Neuronal stem cell (in vitro differentiated cells): ENCODE measurements at places on chromosomes 6 and 20.
A peak's percentile ranks its signal among the peaks of the same experiment; 100 is the strongest.

DNA sequence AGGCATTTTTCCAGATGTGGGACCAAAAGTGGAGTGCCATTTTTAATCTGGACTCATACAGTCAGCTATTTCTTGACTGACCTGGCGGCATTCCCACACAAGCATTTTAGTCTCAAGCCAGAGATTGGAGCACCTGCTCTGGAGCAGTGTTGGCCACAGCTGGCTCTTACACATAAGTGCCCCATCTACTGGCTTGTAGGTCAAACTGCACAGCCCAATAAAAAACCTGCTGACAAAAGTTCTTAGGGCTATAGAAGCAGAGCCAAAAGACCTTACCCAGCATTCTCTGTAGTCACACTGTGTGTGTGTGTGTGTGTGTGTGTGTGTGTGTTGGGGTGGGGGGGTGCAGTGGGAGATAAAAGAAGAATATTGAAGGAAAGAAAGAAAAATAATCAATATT lies 38.6 kb upstream of the SENP6 start:
- no peak for DNase-seq

DNA sequence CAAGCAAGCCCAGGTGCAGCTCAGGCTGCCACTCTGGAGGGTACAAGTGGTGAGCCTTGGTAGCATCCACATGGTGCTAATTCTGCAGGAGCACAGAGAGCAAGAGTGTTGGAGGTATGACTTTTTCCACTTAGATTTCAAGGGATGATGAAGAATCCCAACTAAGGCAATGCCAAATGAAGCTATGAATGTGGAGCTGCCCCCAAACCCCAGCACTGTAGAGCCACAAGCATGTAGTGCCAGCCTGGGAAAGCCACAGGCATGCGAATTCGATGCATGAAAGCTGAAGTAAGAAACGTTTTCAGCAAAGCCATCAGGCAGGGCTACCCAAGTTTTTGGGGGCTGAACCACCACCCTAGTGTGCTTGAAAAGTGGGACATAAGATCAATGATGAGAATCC lies 251.1 kb downstream of the HAO1 start:
- DNase-seq = no peak

DNA sequence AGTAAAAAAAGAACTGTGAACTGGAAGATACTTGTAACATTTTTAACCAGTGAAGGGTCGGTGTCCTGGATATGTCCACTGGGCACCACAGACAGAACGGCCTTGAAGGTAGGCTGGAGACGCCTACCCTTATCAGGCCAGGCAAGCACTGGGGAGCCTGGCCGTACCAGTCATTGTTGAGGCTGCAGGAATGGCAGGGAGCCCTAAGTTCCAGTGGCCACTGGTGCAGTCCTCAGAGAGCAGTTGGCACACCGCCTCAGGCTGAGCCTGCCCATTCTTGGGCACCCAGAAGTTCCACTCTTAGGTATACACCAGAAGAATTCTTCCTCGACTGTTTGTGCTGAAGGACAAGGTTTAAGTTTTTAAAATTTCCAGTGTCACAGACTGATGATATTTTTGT lies 20.5 kb downstream of the DNAJC5 start:
- no peak for DNase-seq

DNA sequence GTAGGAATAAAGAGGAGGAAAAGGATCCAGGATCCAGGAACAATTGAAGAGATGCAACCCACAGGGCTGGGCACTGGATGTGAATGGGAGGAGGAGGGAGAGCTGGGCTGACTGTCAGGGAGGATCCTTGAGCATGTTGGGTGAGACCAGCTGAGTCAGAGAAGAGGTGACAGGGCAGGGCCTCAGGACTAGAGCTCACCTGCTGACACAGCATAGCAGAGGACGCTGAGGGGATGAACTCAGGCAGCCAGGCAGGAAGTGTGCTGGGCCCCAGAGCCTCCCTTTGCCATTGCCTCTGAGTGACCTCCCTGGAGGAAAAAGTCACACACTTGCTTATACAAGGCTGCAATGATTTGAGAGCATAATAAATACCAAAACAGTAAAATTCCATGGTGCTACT lies 72.3 kb downstream of the ZNF133 start:
- no peak for DNase-seq

GRCh38 chr20:43878776-43879175 lies 35.9 kb upstream of the TOX2 start:
- DNase-seq = no peak

DNA sequence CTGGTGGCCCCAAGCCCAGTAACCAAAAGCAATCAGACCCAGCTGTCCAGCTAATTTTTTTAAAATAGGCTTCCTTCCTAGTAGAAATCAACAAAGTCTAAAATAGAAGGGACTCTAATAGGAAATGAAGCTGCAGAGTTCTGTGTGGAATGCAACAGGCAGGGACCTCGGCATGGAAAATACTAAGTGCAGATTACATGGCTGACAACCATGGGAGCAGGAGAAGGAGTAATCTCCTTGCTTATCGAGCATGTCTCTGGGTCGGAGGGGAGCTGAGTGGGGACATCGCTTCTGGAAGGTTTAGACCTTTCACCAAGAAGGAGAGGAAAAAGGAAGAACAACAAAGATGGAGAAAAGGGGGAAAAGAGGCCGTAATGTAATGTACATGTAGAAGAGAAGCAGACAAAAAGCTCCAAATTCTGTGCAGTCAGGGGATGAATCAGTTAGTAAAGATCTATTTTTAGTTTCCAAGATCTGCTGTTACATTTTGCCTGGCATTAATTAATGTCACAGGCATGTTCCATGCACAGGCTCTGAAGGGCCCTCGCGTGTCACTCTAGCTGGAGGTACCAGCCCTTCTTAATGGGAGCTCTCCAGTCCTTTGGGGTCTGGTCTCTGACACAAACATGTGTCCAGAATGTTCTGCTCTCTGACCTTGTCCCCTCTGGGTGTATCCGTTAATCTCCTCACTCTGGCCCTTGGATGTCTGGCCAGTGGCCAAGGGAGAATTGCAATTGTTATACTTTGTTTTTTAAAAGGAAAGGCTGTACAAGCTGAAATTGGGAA lies 16.6 kb upstream of the ZNF831 start:
- no peak for DNase-seq

GRCh38 chr6:133339543-133340384 lies 98.6 kb downstream of the EYA4 start:
- no peak for DNase-seq

DNA sequence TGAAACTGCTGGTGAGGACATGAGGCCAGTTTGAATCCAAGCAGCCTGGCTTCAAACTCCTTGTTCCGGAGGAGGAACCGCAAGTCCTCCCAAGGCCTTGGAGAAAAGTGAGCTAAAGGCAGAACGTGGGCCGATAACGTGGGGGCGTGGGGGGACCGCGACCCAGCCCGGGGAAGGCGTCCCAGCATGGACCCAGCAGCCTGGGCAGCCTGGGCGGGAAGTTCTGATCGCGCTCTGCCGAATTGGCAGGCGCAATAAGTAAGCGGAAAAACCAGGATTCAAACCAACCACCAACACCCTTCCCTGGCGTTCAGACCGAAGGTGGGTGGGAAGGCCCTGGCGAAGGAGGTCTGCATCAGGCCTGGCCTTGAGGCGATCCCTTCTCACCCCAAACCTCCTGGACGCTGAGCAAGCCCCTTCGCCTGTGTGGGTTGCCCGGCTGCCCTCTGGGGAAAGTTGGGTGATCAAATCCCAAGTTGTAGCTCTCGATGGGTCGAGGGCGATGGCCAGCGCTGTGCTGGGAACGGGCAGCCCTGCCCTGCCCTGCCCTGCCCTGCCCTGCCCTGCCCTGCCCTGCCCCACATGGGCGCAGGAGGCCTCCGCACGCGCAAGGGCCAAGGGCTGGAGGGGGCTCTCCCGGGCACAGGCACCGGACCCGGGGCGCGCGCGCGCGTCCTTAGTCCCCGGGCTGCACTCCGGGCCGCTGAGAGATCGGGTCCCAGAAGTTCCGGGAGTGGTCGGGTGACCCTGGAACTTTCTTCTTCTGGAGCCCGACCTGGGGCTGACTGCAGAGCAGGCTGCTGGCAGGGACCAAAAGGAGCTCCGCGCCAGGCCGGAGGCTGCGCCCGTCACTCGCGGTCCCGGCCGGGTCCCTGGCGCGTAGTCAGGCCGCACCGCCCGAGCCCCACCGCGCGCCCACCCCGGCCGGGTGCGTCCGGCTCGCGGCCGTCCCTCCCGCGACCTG lies 637 bp upstream of the SLC22A3 start:
- peak; percentile 15 for DNase-seq

DNA sequence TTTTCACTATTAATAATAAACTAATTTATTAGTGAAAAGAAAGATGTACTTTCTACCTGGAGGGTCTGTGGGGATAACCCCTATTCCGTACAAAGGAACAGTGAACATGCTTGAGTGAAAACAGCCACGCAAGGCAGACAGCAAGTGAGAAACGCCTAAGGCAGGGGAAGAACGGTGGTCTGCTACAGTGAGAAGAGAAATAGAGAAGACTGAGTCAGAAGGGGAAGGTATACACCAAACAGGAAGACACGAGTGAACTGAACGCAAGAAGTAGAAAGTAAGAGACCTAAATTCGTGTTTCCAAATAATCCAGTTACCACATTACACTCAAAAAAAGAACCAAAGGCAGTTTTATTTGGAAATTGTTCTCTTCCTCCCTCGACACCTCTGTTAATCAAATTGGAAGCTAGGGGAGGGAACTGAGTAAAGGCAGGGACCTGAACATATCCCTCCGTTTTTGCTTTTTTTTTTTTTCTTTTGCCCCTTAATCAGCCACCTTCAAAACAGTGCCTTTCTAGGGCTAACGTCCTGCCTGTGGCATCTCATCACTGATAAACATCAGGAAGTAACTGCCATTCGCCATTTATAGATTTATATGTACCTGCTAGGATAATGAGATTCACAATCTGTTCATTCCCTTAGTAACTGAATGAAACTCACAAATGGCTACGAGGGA lies 48.9 kb downstream of the ATXN1 start:
- no peak for DNase-seq

GRCh38 chr6:55898342-55898741 lies 23.0 kb upstream of the BMP5 start:
- no peak for DNase-seq

GRCh38 chr20:39699166-39699725 lies 737.1 kb downstream of the DHX35 start:
- no peak for DNase-seq

GRCh38 chr6:168225471-168225911 lies 94.1 kb downstream of the DACT2 start:
- no peak for DNase-seq

GRCh38 chr6:15309611-15310283 lies 63.9 kb downstream of the JARID2 start:
- no peak for DNase-seq

DNA sequence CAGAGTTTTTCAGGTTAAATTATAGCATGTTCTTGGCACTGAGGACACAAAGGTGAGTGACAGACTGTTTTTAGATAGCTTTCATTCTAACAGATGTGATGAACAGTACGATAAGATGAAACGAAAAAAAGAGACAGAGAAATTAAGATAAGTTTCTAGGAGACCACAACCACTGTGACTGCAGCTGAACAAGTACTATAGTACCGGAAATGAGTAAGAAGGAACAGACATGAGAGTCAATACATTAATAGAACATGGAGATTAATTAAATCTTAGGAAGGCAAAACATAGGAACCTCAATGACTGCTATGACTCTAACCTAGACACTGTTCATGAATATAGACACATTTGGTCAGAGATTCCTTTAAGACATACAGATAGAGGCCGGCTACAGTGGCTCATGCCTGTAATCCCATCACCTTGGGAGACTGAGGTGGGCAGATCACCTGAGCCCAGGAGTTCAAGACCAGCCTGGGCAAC lies 40.2 kb downstream of the HBS1L start:
- no peak for DNase-seq

DNA sequence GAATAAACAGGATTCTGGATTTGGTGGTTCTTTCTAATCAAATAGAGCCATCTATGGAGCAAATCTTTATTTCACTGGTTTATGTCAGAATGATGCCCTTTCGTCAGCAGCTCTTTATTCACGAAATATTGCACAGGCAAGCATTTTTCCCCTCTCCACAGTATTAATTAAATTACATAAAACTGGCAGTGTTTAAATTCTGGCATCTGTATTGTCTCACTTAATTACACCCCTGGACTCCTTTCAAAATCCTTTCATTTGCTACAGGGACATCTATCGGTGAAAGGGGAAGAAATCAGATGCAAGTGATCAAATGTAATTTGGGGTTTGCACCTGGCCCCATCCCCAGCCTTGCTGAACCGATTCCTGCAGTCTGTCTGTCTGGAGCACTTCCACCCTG lies 801.9 kb downstream of the QKI start:
- DNase-seq = no peak

- no peak for DNase-seq
Observed at GRCh38 chr20:15155848-15156401, 818.5 kb upstream of the FLRT3 start.

DNA sequence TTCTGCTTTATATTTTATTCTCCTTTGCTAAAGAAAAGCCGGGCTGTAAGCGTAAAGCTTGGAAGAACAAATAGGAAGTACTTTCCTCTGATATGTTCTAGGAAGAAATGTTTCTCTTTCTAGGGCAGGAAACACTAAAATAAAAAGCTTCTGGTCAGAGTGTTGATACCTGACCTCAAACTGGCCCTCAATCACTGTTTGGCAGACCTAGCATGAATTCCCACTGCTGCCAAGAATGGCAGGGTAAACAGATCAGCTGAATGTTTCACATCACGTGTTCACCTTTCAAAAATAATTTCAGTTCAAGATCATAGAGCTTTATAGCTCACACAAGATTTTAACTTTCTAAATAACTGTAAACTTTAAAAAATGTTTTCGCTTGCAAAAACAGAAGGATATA lies 2.9 kb downstream of the MPC1 start:
- DNase-seq = no peak

DNA sequence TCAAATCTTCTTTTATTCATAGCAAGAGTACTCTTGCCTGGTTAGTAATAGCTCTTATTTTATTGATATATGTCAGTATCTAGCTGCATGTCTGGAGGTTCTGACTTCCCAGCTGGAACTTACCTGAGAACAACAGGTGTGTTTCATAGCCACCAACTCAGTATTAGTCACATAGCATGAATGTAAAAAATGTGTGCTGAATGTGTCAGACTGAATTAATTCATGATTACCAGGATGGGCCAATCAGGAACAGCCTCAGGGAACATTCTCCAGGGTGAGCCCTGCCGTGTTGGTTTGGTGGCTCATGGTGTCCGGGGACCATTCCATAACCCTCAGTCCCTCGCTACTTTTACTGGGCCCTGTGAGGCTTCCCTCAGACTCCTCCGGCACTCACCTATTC lies 99.7 kb downstream of the TULP4 start:
- no peak for DNase-seq

DNA sequence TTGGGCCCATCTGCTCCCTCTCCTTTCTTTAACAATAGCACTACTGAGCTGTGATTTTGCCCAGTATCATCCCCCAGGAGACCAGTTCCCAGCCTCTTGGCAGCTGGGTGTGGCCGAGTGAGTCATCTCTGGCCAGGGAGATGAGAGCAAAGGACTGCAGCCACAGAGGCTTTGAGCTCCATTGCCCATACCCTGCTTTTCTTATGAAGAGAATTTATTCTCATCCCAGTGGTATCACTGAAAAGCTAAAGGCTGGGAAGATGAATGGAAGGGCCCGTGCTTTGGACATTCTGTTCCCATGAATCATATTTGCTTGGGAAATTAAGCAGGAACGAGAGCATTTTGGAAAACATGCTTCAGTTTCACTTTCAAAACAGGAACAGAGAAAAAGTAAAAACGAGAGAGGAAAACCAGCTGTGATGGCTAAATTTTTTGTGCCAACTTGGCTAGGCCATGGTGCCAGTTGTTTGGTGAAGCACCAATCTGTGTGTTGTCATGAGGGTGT lies 14.9 kb downstream of the CST3 start:
- no peak for DNase-seq
